ENCODE measurements at places on chromosomes 12 and 14.

- no peak for DNase-seq
Measured at GRCh38 chr14:59091976-59092375, 96.5 kb upstream of the DAAM1 start.

DNA sequence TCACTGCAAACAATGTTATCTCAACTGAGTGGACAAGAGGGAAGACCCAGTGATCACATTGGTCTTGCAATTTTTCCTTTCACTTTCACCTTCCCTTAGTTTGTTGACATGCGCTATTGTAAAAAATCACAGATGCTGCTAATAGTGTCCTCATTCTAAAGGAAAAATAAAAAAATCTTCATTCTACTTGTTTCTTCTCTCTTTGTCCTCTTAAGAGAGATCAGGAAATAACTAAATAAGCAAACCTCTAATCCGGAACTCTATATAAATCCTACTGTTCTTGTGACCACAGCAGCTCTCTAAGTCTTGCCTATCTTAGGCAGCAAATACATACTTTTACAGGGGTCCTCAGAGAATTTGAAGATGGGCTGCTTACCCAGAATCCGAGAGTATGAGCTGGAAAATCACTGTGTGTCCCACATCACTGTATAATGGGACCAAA lies 257.7 kb downstream of the NAV3 start:
- peak; percentile 52 for DNase-seq

GRCh38 chr14:96630281-96630680 lies 128.1 kb downstream of the PAPOLA start:
- DNase-seq, result no peak

DNA sequence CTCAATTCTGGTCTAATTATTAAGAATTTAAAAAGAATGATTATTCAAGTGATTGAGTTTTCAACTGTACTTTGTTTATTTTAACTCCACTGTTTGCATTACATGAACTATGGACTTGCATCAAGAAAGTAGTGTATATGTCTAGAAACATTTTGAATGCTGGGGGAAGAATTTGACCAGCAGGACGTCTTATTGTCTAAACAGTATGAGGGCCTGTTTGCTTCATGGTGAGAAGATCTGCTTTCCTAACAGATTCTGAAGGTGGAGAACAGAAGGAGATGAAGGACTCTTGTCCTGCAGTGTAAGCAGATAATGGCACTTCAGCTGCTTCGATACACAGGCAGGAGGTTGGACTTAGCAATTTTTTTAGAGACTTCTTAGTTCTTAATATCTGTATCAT lies 176.0 kb downstream of the DACT1 start:
- DNase-seq, result no peak

DNA sequence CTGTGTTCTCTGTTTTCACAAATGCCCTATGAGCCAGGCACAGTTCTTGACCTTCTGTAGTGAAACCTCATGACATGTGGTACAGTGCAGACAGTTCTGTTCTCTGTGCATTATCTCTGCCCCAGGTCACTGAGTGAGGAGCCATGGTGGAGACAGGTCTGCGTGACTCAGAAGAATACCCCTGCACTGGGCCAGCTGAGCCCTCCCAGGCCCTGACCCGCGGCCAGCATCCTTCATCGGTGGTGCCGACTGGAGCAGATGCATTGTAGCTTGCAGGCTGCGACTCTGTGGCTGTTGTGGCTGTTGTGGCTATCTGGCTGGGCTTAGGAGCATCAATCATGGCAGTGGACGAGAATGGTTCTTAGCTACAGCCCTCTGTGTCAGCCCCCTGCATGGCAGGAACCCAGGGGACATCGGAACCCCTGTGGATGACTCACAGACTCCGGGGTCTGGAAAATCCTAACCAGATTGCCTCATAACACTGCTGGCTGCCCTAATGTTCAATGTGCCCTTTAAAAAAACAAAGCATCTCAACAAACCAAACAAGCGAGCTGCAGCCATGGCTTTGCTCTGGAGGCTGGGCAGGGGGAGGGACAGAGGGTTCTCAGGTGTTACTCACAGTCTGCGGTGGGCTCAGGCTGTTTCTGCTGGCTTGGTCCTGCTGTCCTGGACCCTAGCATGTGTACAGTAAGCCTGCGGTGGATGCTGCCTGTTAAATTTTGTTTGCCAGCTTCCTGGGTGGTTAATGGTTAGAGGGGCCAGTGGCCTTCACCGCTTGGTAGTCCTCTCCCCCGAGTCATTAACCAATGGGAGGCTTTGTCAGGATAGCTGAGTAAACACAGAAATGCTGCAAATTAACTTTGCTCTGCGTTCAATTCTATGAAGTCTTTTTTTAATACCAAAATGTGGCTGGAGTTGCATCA lies at the start of gene SERPINA6:
Gene SERPINA6 (minus strand): TSS at position 689 of the 923 bp plus-strand sequence. CDS start 8,688 bp downstream, outside the sequence.
- peak; percentile 22 for DNase-seq

DNA sequence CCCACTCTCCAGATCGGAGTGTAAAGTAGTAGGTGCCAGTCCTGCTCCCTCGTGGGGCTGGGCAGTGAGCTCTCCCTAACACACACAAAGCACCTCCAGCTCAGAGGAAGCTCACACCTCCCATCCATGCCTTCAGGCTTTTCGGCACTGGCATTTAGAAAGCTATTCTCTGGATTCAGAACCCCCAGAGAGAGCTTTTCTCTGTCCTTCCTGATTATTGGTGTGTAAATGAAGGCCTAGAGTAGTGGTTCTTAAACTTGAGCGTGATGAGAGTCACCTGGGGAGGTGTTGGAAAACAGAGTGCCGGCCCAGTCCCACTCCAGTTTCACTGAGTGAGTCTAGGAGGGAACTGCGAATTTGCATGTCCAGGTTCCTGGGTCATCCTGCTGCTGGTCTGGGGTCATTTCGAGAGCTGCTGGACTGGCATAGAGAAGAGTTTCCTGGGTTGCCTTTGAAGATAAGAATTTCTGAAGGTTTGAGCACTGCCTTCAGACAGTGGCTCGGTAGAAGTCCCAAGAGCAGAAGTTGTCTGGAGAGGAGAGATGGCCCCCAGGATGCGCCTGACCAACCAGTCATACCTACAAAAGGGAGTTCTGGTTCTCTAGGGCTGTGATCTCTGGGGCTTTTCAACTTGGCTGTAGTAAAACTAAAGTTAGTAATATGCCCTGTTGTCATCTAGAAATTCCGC lies 15.1 kb downstream of the CD9 start:
- DNase-seq, result no peak

DNA sequence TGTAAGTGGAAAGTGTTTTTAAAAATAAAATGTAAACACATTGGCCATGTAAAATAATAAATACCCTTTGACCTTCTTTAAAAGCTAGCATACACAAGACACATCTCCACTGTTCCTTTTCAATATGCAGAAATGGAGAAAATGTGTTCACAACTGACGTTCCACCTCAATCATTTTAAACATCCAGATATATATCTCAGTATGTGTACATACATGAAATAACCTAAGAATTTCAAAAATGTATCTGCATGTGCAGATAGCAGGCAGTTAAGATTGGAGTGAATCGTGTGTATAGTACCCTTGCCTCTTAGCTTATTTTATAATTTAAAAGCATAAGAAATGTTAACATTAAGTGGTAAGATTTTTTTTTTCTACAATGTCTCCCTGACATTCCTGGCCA lies 406.2 kb upstream of the FLRT2 start:
- DNase-seq, result no peak

- peak; percentile 80 for DNase-seq
Measured at GRCh38 chr12:53480491-53481442, 18.5 kb downstream of the MAP3K12 start.

DNA sequence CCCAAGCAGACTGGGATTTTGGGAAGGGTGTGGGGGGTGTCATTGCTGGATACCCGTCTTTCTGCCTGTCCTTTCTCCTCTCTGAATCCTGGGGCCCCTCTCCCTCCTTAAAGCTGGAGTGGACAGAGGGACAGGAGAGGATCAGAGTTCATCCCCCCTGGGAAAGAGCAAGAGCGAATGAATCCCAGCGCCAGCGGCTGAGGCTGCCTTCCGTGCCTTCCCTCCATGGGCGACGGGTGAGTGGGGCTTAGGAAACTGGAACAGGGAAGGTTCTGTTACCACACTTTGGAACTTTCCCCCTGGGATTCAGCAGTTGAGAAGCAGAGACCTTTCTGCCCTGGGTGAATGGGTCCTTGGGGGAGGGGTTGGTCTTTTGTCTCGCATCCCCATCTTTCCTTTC lies 16.2 kb upstream of the RIN3 start:
- no peak for DNase-seq

DNA sequence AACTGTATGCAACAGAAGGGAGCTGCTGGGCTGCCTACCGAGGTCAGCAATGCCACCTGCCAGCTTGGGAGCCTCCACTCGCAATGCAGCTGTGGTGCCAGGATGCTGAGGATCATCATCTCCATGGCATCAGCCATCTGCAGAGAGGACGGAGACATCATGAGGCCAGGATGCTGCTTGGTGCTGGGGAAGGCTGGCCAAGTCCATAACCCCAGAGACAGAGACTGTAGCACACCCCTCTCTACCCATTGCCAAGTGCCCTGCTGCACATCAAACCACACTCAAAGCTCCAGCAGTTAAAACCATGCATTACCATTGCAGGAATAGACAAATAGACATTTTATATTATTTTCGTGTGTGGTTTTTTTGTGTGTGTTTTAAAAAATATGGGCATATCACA lies 43.5 kb downstream of the SVOP start:
- no peak for DNase-seq

- no peak for DNase-seq
Measured at GRCh38 chr12:12927211-12928079, 24.5 kb downstream of the GPRC5D start.

DNA sequence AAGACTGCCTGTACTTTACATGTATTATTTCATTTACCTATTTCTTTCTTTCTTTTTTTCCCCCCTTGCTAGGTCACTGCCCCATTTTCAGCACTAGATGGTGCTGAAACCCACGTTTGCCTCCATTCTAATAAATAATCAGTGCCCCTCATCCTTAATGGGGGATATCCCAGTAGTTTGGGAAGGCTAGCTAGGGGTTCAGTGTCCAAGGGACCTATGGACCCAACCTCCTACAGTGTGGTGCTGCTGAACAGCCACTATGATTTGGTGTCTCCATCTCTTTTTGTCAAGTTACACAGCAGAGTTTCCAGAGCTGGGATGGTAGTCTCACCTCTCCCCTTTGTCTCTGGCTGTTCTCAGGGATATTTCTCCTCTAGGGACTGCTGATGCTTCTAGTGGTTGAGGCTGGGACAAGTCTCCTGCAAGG lies 6.5 kb upstream of the HCFC2 start:
- no peak for DNase-seq

DNA sequence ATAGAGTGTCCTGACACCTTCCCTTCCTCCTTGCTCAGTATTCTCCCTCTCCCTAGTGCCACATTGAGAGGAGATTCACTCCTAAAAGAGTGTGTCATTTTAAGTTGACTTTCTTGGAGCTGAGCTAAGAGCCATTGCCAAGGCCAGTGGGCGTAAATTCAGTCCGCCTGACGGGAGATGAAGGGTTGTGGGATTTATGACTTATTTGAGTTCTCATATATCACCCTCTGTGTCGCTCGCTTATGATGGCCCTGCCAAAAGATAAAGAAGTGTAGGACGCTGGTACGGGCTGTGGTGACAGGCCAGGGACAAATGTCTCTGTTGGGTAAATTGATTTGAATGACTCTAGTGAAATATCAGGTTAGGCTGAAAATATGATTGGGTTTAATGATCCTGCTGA lies 867.4 kb downstream of the NRXN3 start:
- DNase-seq, result no peak

DNA sequence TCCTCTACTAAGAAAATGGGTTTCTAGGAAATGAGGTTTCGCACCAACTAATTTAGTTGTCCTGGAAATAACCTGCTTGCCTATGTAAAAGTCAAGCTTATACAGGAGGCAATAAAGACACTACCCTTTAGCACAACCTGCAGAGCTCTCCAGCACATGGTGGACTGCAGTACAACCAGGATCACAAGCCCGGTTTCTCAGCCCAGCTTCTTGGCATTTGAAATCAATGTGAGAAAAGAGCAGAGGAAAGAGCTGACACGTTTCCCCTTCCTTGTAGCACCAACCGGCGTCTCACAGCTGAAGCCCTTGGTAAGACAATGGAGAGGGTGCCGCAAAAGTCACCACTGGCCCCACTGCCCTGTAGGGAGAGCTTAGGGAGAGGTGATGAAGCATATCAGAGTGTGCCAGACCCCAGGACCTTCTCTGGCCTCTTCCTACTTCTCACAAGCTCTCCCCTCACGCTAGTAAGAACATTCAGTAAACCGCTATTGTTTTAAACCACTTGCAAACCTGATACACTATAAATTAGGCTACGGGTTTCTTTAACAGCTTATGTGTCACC lies 8.6 kb downstream of the SPTLC2 start:
- DNase-seq, result no peak

DNA sequence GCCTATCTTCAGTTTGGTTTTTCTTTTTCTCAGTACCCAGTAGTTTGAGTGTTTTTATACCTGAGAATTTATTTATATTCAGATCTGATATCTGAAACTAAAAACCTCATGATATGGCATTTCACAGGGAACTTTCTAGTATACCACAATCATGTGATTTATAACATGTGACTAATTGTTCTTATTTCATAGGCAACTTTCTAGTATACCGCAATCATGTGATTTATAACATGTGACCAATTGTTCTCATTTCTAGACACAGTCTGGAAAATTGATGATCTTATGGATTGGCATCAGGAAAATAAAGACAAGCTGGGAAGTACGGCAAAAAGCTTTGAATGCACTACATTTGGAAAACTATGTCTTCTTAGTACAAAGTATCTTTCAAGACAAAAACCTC lies 20.6 kb downstream of the ZNF268 start:
- DNase-seq, result no peak

GRCh38 chr12:25866586-25867378 lies 91.7 kb upstream of the RASSF8 start:
- no peak for DNase-seq

DNA sequence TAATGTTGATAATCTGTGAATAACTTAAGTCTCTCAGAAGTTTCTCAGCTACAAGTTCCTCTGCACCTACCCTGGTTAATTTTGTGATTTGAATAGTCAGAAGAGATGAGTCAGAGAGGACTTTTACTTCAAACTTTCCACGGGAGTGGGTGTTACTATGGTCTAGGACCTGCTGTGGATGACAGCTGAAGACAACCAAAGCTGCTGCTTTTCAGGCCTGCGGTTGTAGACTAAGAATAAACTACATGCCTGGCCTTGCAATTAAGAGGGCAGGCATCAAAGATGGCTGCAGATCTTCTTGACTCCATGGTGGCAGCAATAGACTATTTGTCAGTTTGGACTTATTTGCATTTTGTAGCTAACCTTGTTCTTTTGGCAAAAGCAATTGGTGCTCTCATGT lies 227.1 kb upstream of the KRR1 start:
- DNase-seq, result peak; percentile 95

GRCh38 chr14:21088687-21089086 lies 9.8 kb downstream of the ZNF219 start:
- no peak for DNase-seq

GRCh38 chr12:106300761-106301160 lies 1.8 kb upstream of the TCP11L2 start:
- peak; percentile 73 for DNase-seq

DNA sequence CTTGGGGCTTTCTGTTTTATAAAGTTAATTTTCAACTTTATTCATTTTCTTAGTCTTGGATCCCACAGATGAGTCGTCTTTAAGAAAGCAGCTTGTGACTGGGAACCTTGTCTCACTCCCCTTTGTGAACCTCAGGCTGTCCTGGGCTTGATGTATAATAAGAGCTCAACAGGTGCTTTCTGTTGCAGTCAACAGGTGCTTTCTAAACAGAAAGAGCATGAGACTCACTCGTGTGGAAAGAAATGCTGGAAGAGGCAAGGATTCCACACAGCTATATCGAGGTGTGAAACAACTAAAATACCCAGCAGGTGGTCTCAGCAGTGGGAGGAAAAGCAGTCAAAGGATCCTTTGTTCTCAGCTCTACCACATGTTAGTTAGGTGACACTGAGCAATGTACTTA lies 398.9 kb downstream of the EGLN3 start:
- DNase-seq, result peak; percentile 5

GRCh38 chr12:29863665-29864064 lies 79.9 kb upstream of the TMTC1 start:
- no peak for DNase-seq
